ENCODE measurements at places on chromosomes 7 and 10. TPM values are rescaled to one million over a fixed set of nuclear protein-coding genes. Genes with fewer than 3 reads are reported as not detected.

The UNC5B gene
- total RNA-seq = 18.3 TPM

The TMEM270 gene
- not detected for total RNA-seq

The FAM25C gene
- not detected for total RNA-seq

The GNGT1 gene
- not detected for total RNA-seq

The ATOH7 gene
- not detected for total RNA-seq

The BPGM gene
- total RNA-seq = 22.3 TPM

The POLR1F gene
- total RNA-seq = 6.6 TPM

The SPDYE3 gene
- total RNA-seq = not detected

The CRHR2 gene
- not detected for total RNA-seq

The CTAGE6 gene
- total RNA-seq = 2.7 TPM

The SFRP5 gene
- total RNA-seq = 1.8 TPM

- H3K27ac ChIP-seq = no peak overlapping the region
- H3K36me3 ChIP-seq = no peaks in the 10 kb centered on the region
- no peak overlapping the region for H3K4me3 ChIP-seq
- peaks cover 5% of the 10 kb centered on the region for H3K4me1 ChIP-seq
- no peaks in the 10 kb centered on the region for H3K27me3 ChIP-seq
- DNase-seq = no peak
Measured at GRCh38 chr7:82131215-82131614, 312.4 kb downstream of the CACNA2D1 start.

DNA sequence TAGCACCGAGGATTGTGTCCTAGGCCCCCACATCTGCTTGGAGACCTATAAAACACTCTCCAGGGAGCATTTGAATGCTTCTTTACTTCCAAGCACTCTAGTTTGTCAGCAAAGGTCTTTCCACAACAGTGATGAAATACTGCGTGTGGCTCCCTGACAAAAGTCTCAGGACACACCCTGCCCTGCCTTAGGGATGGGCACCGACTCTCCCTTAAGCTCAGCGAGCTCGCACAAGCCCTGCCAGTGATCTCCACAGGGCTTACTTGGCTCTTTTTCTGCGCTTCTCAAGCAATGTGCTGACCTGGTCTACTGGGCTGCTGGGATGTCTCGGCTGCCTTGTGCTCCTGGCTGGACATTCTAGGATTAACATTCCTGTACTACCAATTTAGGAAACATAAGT lies 84.3 kb upstream of the MPP7 start:
- no peaks in the 10 kb centered on the region for H3K36me3 ChIP-seq
- DNase-seq = no peak
- no peaks in the 10 kb centered on the region for H3K27me3 ChIP-seq
- no peak overlapping the region for H3K4me3 ChIP-seq
- H3K27ac ChIP-seq = no peak overlapping the region
- no peaks in the 10 kb centered on the region for H3K4me1 ChIP-seq

- peaks cover 2% of the 10 kb centered on the region for H3K4me1 ChIP-seq
- no peak for DNase-seq
- no peaks in the 10 kb centered on the region for H3K27me3 ChIP-seq
Measured at GRCh38 chr10:114920459-114920858, 17.5 kb upstream of the TRUB1 start.

GRCh38 chr10:101968940-101969321 lies 87.0 kb downstream of the ARMH3 start:
- no peak for DNase-seq
- H3K27me3 ChIP-seq = no peaks in the 10 kb centered on the region
- peaks cover 25% of the 10 kb centered on the region for H3K36me3 ChIP-seq
- no peak overlapping the region for H3K4me3 ChIP-seq

DNA sequence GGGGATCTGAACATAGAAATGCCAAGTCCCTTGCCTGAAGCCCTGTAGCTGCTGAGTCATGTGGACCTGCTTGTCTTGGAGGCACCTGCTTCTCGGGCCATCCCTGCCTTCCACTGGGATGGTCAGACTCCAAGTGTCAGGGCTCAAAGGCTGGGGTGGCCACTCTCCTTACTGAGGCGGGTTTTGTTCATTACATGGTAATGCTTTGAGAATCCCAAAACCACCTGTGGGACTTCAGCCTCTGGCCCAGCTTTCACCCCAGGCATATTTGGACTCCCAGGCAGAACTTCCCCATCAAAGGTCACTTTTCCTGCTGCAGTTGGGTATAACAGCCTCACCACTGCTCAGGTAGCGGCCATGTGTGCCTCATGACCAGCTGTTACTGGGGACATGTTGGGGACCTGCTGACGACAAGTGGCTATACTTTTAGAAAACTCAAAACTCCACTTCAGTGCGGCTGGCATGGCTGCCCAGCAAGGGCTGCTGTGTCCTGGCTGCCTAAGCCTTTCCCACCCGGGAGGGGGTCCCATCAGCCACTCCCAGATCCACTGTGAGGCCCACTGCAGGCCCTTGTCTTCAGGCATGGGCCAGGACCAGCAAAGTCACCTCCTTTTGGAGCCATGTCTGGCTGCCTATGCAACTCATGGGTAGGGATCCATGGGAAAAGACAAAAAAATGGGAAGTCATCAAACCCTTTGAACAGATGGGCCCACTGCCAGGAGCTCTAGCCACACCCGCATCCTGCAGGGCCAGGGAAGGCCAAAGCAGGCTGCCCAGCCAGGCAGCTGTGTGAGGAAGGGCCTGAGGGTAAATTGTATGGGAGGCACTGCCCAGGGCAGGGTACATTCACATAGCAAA lies 96.7 kb downstream of the ARHGAP22 start:
- no peaks in the 10 kb centered on the region for H3K27me3 ChIP-seq
- H3K27ac ChIP-seq = no peak overlapping the region
- no peaks in the 10 kb centered on the region for H3K36me3 ChIP-seq
- DNase-seq = no peak
- no peak overlapping the region for H3K4me3 ChIP-seq
- H3K4me1 ChIP-seq = no peaks in the 10 kb centered on the region

DNA sequence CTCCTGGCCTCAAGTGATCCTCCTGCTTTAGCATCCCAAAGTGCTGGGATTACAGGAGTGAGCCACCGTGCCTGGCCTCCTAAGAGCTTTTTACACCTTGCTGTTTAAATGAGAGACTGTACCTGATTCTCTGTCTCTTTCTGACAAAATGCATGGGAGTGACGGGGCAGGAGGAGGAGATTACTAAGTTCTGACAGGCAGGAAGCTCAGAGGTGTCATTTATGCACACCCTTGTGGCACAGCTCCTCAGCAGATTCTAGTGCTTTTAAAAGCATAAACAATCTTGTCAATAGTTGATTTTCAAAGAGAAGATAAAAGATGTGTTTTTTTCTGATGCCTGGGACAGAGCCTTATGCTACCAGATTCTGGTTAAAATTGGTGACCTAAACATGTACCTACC lies 39.7 kb upstream of the STEAP4 start:
- no peaks in the 10 kb centered on the region for H3K4me1 ChIP-seq
- no peak overlapping the region for H3K4me3 ChIP-seq
- H3K27me3 ChIP-seq = no peaks in the 10 kb centered on the region
- no peaks in the 10 kb centered on the region for H3K36me3 ChIP-seq
- H3K27ac ChIP-seq = no peak overlapping the region
- DNase-seq = no peak

DNA sequence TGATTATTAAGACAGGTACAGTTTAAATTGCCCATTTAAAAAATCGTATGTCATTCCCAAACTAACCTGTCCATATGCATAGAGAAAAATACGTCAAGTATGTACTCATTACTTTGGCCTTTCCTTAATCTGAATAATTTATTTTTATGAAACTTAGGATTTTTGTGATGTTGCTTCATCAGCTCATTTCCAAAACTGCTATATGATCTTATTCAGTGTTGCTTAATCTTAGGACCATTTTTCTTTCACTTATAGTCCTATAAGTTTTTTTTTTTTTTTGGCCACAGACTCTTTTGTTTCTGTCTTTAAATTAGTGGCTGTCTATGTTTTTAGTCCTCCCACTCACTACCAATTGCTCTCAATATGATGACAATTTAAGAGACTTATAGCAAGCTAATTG lies 345.1 kb downstream of the PHTF2 start:
- no peaks in the 10 kb centered on the region for H3K36me3 ChIP-seq
- no peak overlapping the region for H3K27ac ChIP-seq
- H3K4me1 ChIP-seq = no peaks in the 10 kb centered on the region
- H3K27me3 ChIP-seq = no peaks in the 10 kb centered on the region
- DNase-seq = no peak

DNA sequence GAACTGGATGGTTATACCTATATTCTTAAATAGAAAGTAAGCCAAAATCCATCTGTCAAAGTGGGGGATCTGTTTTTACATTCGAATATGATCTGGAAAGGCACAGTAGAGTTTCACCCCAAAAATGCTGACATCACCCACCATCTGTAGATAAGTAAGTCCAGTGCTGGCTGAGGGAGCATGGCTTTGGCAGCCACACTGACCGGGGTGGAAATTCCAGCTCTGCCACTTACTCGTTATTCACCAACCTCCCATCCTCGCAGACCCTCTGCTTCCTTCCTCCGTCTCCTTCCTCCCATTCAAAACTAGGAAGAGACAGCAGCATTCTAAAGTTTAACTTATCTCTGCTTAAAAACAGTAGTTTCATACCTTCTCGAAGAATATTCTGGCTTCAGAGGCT lies 84.9 kb upstream of the GATA3 start:
- no peak overlapping the region for H3K27ac ChIP-seq
- no peak for DNase-seq
- no peak overlapping the region for H3K4me3 ChIP-seq
- no peaks in the 10 kb centered on the region for H3K27me3 ChIP-seq

DNA sequence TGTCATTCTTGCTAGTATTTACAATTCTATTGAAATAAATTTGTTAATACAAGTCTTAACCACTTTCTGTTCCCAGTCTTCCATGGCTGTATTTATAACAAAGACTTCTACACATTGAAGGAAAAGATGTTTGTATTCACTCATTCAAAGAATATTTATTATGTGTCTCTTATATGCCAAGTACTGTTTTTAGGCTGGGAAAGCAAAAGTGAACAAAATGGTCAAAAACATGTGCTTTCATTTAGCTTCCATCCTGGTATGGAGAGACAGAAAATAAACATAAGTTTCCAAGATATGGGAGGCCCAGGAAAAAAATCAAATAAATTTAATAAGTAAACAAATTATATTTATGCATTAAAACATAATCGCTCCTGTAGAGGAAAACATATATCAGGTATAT lies 22.9 kb downstream of the CPED1 start:
- no peak for DNase-seq
- H3K4me1 ChIP-seq = peaks cover 22% of the 10 kb centered on the region
- H3K27ac ChIP-seq = no peak overlapping the region

- no peaks in the 10 kb centered on the region for H3K4me1 ChIP-seq
- H3K27ac ChIP-seq = no peak overlapping the region
- H3K36me3 ChIP-seq = no peaks in the 10 kb centered on the region
Measured at GRCh38 chr10:58109731-58110130, 158.0 kb downstream of the IPMK start.

GRCh38 chr7:103380395-103381191 lies 33.1 kb downstream of the PSMC2 start:
- H3K4me3 ChIP-seq = no peak overlapping the region
- no peaks in the 10 kb centered on the region for H3K27me3 ChIP-seq
- no peaks in the 10 kb centered on the region for H3K4me1 ChIP-seq
- H3K27ac ChIP-seq = no peak overlapping the region

GRCh38 chr10:76769582-76769981 lies 868.0 kb downstream of the KCNMA1 start:
- no peak overlapping the region for H3K4me3 ChIP-seq
- H3K27me3 ChIP-seq = no peaks in the 10 kb centered on the region
- DNase-seq = no peak
- H3K36me3 ChIP-seq = no peaks in the 10 kb centered on the region
- no peaks in the 10 kb centered on the region for H3K4me1 ChIP-seq
- no peak overlapping the region for H3K27ac ChIP-seq

GRCh38 chr10:55024713-55025112 lies 223.7 kb upstream of the PCDH15 start:
- H3K27me3 ChIP-seq = no peaks in the 10 kb centered on the region
- H3K4me3 ChIP-seq = no peak overlapping the region
- H3K4me1 ChIP-seq = no peaks in the 10 kb centered on the region

DNA sequence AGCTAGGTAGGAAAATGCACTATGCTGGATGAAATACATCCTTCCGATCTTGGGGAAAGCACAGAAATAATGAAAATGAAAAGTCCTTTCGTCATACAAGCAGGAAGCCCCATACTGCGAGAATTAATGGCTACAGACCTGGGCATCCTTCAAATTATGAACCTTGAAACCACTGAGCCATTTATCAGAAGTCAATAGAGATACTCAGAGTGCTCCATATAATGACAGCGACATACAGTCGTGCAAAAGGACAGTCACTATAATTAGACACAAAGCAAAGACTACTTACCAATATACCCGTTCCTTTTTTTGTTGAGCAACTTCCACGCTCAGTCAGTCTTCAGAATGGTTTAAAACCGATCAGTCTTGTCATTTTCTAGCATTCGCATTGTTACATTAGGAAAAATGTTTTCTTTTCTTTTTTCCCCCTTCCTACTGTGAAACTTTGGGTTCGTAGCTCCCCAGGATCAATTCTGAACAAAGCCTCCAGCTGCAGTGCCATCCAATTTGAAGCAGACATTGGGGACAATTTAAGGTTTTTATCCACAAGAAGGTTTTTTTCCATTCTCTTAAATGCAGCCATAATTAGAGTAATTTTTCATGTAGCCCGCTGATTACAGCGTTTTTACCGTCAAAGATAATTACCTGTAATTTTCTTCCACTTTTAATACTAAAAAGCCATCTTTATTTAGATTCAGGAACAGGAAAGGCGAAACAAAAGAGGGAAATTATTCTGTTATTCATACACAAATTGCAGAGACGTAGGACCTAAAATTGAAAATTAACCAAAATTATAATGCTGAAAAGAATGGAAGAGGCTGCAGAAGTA lies 6.4 kb downstream of the DLX6 start:
- peaks cover 12% of the 10 kb centered on the region for H3K4me1 ChIP-seq
- no peak overlapping the region for H3K27ac ChIP-seq
- no peak for DNase-seq
- H3K27me3 ChIP-seq = peaks cover 50% of the 10 kb centered on the region
- H3K4me3 ChIP-seq = no peak overlapping the region
- H3K36me3 ChIP-seq = no peaks in the 10 kb centered on the region

DNA sequence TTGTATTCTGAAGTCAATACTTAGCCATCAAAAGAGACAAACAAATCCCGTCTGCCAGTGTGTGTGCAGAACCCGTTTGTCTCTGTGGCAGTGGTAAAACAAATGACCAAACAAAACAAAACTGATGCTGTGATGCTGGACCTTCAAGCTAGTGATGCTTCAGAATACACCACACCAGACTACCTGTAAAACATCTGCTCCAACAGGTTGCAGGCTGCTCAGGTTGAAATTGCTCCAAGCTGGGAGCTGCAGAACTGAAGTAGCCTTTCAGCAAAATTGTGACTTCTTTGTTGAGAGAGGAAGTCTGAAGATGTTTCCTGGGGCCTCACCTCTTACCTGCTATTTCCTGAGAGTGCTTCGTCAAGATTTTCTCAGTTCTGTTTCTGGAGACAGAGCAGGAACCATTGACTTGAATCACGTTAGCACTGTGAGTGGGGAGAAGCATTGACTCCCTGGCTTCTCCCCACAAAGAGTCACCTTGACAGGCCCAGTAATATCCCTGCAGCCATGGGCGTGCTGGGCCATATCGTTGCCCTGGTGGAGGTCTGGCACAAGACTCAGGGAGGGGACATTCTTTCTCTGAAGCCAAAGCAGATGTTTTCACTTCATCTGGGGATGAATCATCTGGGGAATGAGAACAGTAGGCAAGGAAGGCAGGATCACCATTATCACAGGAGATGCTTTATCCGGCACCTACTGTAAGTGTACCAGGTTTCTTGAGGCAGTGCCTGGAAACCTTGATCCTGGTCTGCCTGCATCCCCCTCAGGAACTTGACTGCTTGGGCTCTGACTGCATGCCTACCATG lies 80.2 kb downstream of the RBM20 start:
- H3K4me1 ChIP-seq = no peaks in the 10 kb centered on the region
- H3K27me3 ChIP-seq = no peaks in the 10 kb centered on the region
- DNase-seq = no peak
- H3K27ac ChIP-seq = no peak overlapping the region
- no peaks in the 10 kb centered on the region for H3K36me3 ChIP-seq
- H3K4me3 ChIP-seq = no peak overlapping the region
